ENCODE measurements at places on chromosomes 5 and 9. TPM values are rescaled to one million over a fixed set of nuclear protein-coding genes. Genes with fewer than 3 reads are reported as not detected.
A peak's percentile ranks its signal among the peaks of the same experiment; 100 is the strongest.

The RNF38 gene
- total RNA-seq: 27.1 TPM

The SPATA31D1 gene
- not detected for total RNA-seq

The PCA3 gene
- total RNA-seq: not detected

DNA sequence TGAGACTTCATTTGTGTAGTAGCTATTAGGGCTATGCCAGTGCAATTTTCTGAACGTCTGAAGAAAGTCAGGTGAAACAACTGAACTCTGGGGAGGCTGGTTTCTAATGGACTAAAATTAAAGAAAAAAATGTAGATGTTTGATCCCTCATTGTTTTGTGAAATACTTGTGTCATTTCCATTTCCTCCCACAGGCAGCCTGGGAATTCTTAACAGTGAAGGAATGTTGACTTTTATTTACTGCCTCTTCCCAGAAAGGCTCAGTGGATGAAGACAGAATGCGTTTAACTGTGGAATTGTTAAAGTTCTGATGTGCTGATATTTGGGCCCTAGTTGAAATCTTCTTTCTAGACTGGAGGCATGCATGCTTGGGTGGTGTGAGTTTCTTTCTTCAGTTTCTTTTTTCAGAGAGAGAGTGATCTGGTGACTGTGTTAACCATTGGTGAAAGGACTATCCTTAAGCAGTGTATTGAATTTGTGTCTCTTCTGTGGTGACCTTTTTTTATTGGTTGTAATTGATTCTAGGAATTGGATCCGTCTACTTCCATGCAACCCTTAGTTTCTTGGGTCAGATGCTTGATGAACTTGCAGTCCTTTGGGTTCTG lies 15.5 kb downstream of the ACER2 start:
- no peaks in the 10 kb centered on the region for H3K27me3 ChIP-seq
- H3K4me3 ChIP-seq: no peak overlapping the region
- H3K27ac ChIP-seq: no peak overlapping the region

DNA sequence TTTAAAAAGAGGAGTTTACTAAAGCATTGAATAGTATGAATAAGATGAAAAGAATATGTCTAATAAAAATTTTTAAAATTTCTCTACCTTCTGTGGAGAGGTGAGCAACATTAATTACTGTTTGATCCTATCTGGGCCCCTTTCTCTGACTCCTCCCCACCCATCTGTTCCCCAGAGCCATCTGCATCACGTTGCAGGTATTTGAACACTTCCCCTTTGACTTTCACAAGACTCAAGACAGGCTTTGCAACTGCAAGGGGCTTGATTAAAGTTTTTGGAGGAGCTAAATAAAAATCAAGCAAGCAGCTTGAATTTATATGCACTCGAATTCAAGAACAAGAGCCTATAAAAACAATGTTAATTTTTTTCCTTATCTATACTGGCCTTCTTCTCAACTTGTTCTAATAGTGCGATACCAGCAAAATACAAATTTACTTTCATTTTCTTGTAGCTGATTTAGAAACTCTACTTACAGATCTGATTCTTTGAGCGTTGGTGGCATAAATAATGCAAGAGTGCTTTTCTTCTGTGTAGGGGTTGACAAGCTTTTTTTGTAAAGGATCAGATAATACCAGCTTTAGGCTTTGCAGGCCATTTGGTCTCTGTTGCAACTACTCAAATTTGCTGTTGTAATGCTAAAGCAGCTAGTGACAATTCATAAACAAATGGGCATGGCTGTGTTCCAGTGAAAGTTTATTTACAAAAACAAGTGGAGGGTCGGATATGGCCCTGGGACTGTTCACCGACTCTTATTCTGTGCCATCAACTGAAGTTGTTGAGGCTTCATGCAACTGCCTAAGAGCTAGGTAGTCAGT lies 21.2 kb downstream of the TXNDC8 start:
- H3K27ac ChIP-seq: no peak overlapping the region
- no peak overlapping the region for H3K4me3 ChIP-seq
- H3K36me3 ChIP-seq: no peaks in the 10 kb centered on the region
- peaks cover 2% of the 10 kb centered on the region for H3K27me3 ChIP-seq
- DNase-seq: no peak

- no peak for DNase-seq
- no peak overlapping the region for H3K4me3 ChIP-seq
- H3K27ac ChIP-seq: no peak overlapping the region
- no peaks in the 10 kb centered on the region for H3K4me1 ChIP-seq
- H3K36me3 ChIP-seq: no peaks in the 10 kb centered on the region
These were observed 312.5 kb downstream of the CETN3 start for GRCh38 chr5:90097082-90097477.

GRCh38 chr9:113705306-113705927 lies 170.7 kb upstream of the ZNF618 start:
- DNase-seq: no peak
- no peaks in the 10 kb centered on the region for H3K36me3 ChIP-seq
- H3K4me1 ChIP-seq: no peaks in the 10 kb centered on the region
- no peak overlapping the region for H3K27ac ChIP-seq

DNA sequence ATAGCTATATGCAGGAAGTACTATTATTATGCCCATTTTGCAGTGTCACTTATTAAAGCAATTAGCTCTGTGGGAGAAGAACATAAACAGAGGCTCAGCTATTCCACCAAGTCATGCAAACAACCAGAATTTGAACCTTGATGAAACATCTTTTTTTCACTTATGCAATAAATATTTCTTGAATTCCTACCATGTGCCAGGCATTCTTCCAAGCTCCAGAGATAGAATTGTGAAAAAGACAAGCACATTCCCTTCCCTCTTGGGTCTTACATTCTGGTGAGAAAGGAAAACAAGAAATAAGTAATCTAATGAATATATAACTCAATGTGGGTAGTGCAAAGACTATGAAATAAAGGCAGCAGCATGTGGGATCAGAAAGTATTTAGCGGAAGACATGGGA lies 32.1 kb upstream of the ADRB2 start:
- no peak overlapping the region for H3K4me3 ChIP-seq
- H3K36me3 ChIP-seq: no peaks in the 10 kb centered on the region
- H3K4me1 ChIP-seq: peaks cover 27% of the 10 kb centered on the region
- H3K27me3 ChIP-seq: peaks cover 28% of the 10 kb centered on the region

DNA sequence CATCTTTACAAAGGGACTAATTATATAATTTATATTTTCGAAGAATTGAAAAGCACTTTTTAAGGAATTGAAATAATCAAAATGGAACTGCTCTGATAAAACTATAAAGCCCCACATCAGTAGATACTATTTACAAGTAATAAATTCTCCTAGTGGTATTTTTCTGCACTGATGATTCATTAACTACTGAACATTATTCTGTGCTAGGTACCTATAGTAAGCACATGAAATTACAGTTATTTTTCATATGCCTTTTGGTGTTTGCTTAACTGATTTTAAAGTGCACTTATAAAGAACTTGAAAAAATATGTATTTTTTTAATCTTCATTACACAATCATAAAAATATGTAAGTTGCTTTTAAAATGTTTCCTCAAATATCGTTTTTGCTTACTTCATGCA lies 123.0 kb downstream of the MAN2A1 start:
- H3K27me3 ChIP-seq: no peaks in the 10 kb centered on the region
- peaks cover 6% of the 10 kb centered on the region for H3K4me1 ChIP-seq
- H3K27ac ChIP-seq: no peak overlapping the region

DNA sequence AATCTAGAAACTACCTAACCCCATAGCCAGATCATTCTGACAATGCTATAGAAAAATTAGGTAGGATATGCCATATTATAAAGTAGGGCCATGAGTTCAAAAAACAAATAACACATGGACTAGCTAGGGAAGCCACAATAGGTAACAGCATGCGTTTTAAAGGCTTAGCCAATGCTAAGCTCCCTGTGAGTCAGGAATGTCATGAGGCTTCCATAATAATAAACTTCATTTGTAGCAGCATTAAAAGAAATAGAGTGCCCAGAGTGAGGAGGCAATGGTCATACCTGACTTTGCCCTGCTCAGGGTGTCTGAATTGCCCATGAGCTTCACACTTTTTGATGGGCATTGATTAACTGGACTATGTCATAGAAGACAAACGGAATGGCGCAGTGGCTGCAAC lies 15.8 kb downstream of the FOXE1 start:
- H3K27me3 ChIP-seq: peaks cover 10% of the 10 kb centered on the region
- no peaks in the 10 kb centered on the region for H3K4me1 ChIP-seq
- no peak overlapping the region for H3K27ac ChIP-seq
- peaks cover 14% of the 10 kb centered on the region for H3K36me3 ChIP-seq

- H3K4me1 ChIP-seq: peaks cover 21% of the 10 kb centered on the region
- no peaks in the 10 kb centered on the region for H3K36me3 ChIP-seq
These were observed 81.5 kb downstream of the PRKACG start for GRCh38 chr9:68932458-68932857.

GRCh38 chr5:151215546-151215880 lies 8.4 kb downstream of the CCDC69 start:
- peaks cover 17% of the 10 kb centered on the region for H3K36me3 ChIP-seq
- peaks cover 72% of the 10 kb centered on the region for H3K4me1 ChIP-seq
- DNase-seq: no peak
- no peaks in the 10 kb centered on the region for H3K27me3 ChIP-seq
- peak overlapping the region; percentile 82 for H3K4me3 ChIP-seq

GRCh38 chr9:121331992-121332685 lies 37.9 kb downstream of the STOM start:
- no peak overlapping the region for H3K27ac ChIP-seq
- no peaks in the 10 kb centered on the region for H3K4me1 ChIP-seq
- no peaks in the 10 kb centered on the region for H3K36me3 ChIP-seq
- DNase-seq: no peak
- no peaks in the 10 kb centered on the region for H3K27me3 ChIP-seq

DNA sequence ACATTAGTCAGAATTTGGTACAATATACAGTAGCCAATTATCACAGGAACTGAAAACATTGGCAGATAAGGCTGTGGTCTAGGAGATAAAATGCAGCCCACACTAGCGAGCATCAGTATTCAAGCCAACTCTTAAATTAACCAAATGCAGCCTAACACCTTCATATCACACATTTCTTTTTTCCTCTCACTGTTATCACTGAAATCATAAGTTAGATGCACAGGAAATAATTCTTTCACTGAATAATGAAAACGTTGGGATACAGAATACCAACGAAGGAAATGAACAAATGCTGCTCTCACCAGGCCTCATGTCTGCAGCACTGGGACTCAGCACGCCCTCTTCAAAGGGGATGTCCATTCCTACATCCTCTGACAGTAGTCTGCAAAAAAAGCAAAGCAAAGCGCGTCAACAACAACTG lies 109.1 kb upstream of the PCA3 start:
- no peaks in the 10 kb centered on the region for H3K36me3 ChIP-seq
- no peaks in the 10 kb centered on the region for H3K27me3 ChIP-seq
- H3K4me3 ChIP-seq: no peak overlapping the region
- H3K27ac ChIP-seq: no peak overlapping the region

Measured in activated CD4-positive, alpha-beta memory T cell treated with anti-CD3 and anti-CD28 coated beads for 36 hours (primary cell).